ENCODE measurements at places on chromosomes 13 and 19.

- no peak for DNase-seq
Observed at GRCh38 chr13:27171827-27172494, 350 bp upstream of the USP12 start.

DNA sequence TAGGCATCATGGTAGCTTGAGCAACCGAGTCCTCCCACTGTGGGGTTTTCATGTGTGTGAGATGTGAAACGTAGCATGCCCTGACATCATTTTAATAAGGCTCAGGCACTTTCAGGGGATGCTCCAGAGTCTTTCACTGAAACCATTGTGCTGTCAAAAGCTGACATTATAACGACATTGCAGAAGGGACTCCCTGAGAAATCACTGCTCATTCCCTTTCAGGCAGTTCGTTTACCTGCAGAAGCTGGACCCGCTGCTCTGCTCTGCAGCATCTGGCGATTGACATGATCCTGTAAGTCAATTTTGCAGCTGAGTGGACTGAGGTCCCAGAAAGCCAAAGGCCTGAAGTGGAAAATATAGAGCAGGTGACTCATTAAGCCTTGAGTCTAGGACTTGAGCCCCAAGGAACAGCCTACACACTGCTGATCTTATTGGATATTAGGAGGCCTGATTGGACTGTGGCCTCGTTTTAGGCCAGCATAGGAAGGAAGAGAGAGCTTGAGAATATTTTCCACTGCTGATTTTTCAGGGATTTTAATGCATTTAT lies 54.0 kb upstream of the CNMD start:
- no peak for DNase-seq

DNA sequence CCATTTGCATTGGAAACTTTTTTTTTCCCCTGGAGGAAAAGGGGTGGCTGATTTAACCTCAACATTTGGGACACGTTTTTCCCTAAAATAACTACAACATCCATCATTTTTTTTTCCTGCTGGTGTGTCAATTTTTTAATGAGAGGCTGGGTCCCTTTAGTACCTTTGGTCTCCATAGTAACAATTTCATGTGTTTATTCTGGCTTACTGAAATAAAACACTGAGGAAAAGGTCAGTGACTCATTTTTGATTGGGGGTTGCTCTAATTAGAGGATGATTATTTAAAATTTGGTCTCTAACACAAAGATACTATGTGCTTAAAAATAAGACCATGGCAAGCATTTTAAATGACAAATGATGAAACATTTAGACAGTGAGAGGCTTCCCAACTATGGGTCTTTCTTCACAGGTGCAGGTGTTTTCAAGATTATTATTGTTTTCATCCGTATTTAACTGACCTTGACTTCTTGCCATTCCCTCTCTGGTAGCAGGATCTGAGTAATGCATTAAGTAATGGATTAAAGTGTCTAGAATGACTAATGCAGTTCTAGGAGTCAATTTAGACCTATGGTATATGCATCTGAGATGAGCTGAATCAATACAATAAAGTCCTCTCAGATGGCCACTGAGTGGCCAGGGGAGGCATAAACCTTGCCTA lies 406.4 kb downstream of the KCNRG start:
- no peak for DNase-seq

GRCh38 chr19:39825531-39826076 lies 8.4 kb downstream of the DYRK1B start:
- DNase-seq, result no peak

DNA sequence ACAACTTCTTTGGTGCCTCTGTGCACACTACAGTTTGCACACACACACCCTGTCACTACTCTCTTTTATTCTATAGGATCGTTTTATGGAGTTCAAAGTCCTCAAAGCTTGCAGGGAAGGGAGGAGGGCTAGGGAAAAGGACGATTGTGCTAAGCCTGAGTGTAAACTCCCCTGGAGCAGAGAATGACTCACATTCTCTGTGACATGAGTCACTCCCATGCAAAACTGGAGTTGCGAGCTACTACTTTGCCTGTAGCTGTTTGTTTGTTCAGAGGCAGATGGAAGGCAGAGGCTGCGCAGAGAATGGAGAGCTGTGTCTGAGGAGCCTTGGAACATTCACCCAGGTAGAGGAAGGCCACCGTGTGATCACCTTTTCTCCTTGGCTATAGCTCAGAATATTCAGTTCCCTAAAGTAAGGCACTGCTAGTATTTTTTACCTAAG lies 80.5 kb upstream of the MBNL2 start:
- DNase-seq, result no peak

- no peak for DNase-seq
Observed at GRCh38 chr13:111165241-111166010, 50.3 kb downstream of the ARHGEF7 start.

DNA sequence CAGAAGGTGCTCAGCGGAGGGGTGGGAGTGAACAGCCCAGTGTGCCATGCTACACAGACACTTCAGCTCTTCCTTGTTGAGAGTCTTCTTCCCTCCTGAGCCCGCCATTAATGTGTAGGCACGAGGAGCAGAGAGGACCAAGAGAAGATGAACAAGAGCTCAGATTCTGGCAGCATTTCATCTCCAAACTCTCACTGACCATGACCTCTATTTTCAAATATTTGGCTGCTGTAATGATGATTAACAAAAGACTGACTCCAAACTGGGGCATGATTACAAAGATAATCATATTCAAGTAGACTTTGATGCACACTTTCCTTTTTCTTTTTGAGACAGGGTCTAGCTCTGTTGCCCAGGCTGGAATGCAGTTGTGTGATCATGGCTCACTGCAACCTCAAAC lies 236.5 kb downstream of the DCLK1 start:
- DNase-seq, result no peak

DNA sequence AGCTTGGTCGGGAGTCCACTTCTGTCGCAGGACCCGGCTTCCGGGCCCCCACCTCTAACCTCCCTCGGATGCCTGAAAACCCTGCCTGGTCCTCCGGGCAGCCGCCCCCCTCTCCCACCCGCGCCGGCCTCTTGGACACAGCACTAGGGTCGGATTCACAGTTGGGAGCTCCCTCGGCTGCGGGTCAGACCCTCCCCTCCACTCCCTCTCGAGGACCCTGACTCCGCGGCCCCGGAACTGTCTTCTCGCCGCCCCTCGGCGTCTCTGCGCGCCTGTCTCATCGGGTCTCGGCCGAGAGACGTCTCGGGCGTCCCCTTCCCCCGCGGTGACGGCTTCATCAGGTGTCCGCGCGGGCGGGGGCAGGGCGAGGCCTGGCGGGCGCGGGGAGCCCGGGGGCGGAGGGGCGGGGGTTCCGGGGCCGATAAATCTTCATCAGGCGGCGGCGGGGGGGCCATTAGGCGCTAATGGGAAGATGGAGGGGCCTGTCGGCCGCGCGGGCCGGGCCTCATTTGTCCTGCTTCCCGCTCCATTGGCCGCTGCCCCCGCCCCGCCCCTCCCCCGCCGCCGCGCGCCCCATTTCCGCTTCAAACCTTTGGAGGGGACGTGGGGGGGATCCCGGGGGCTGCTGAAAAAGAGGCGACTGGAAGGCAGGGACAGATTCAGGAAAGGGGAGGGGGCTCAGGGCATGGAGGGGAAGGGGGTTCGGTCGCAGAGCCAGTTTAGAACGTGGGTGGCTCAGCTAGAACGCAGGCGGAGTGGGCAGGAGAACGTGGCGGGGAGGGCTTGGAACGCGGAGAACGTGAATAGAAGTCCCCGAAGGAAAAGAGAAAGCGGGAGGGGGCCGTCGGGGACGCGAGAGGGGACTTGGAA lies 11.8 kb upstream of the ERFL start:
- DNase-seq, result no peak

DNA sequence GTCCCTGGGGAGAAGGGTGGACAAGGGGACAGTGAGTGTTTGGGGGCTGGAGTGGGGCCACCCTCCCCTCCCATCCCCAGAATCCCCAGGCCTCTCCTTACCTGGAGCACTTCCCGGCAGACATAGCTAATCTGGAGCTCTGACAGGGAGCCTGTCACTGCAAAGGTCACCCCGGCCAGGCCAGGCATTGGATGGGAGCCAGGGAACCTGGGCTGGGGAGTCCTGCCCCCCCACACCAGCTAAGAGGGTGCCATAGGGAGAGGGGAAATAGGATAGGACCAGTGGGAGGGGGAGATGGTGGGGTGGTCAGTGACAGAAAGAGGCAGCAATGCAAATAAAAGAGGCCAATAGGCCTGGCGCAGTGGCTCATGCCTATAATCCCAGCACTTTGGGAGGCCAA lies 3.5 kb downstream of the MAP4K1 start:
- DNase-seq, result no peak

DNA sequence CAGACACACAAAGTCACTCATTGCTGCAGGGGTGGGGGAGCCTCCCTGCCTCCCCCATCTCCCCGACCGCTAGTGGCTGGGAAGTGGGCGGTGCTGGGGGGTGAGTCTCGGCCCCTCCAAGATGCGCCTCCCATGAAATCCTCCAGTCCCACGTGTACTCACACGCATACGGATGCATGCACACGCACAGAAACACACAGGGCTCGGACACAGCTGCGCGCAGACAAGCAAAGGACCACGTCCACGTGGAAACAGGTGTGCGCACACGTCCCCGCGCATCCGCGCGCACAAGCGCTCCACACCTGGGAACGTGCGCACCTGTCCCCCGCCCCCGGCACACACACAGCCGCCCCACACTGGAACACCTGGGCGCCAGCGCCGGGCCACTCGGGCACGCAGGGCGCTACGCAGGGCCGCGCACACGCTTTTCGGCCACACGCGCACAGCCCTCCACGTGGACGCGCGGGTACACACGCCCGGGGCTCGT lies 687 bp downstream of the MATK start:
- no peak for DNase-seq

GRCh38 chr19:8120636-8121480 lies 28.5 kb downstream of the FBN3 start:
- no peak for DNase-seq

GRCh38 chr13:34371645-34372395 lies 553.9 kb downstream of the RFC3 start:
- no peak for DNase-seq

DNA sequence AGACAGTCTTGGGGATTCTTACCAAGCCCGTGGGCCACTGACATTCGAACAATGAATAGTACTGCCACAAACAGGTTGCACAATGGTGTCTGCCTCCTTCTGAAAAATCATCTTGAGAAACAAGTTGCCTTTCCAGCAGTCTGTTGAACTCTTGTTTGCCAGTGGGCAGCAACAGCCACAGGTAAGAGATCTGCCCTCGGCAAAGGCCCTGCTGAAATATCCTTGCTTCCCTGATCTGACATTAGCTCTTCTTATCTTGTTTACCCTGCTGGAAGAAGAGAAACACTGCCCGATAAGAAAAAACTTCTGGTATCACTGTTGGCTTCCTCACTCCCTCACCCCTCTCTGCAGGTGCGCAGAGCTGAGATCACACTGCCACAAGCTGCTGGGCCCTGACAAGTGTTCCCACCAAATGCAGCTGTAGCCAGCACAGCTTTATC lies 2.0 kb downstream of the DOCK9 start:
- DNase-seq, result no peak

- DNase-seq, result no peak
Observed at GRCh38 chr13:44583137-44583536, 7.0 kb upstream of the TSC22D1 start.

GRCh38 chr19:647566-648284 lies 8.0 kb downstream of the FGF22 start:
- DNase-seq, result no peak

DNA sequence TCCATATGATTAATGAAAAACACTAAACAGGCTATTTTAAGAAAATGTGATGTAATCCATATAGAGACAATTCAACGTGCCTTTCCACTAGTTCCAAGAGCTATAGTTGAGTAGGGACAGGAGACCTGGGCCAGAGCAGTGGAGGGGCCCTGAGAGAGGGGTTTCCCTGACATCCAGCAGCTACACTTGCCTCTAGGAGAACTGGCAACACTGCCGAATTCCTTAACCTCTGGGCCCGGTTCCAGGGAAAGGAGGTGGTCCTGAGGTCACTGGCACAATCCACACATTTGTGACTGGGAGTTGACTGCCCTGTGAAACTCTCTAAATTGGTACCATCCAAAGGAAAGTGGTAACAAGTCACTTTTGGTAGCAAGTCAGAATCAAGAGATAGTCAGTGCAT lies 264.4 kb downstream of the DCLK1 start:
- no peak for DNase-seq

DNA sequence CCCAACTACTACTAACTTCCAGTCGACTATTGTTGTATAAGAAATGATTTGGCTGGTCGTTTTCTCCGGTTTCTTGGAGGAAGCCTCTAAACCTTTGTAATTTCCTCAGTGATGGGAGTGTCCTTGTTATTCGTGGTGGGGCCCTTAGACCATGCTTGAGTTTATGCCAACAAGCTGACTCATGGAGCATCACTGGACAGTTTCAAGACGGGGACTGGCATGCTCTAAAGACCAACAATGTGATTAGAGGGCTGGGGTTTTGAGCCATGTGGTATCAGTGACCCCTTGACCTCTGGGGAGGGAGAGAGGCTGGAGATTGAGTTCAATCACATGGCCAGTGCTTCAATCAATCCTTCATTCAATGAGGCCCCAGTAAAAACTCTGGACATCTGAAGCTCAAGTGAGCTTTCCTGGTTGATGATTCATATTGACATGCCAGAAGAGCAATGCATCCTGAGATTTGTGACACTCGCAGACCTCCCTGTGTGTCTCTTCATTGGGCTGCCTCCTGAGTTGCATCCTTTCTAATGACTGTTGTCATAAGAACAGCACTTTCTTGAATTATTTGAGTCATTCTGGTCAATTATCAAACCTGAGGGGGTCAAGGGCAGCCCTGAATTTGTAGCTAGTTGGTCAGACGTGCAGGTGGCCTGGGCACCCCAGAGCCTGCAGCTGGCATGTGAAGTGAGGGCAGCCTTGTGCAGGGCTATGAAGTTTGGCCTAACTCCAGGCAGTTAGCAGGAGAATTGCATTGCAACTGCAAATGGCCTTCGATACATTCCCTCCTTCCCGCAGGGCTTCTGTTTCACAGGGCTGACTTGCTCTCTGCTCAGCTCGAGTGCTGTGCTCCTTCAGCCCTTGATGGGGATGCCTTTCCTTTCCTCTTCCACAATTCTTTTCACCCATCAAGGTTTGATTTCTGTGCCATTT lies 246.5 kb downstream of the FGF9 start:
- DNase-seq, result no peak

GRCh38 chr13:29159871-29160270 lies 339.7 kb downstream of the MTUS2 start:
- no peak for DNase-seq

DNA sequence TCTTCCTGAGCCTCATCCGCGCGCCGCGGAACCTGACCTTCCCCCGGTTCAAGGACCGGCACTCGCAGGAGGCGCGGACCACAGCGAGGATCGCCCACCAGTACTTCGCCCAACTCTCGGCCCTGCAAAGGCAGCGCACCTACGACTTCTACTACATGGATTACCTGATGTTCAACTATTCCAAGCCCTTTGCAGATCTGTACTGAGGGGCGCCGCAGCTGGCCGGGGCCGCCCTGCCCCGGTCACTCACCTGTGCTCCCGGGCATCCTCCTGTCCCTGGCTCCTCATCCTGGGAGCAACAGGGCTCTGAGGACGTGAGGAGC lies 23.9 kb upstream of the KCTD15 start:
- no peak for DNase-seq

GRCh38 chr19:55304980-55305379 lies 20.2 kb downstream of the TMEM150B start:
- no peak for DNase-seq

- no peak for DNase-seq
Observed at GRCh38 chr19:31282346-31282745, 66.9 kb downstream of the TSHZ3 start.
